ENCODE measurements at places on chromosomes 6 and 20.

DNA sequence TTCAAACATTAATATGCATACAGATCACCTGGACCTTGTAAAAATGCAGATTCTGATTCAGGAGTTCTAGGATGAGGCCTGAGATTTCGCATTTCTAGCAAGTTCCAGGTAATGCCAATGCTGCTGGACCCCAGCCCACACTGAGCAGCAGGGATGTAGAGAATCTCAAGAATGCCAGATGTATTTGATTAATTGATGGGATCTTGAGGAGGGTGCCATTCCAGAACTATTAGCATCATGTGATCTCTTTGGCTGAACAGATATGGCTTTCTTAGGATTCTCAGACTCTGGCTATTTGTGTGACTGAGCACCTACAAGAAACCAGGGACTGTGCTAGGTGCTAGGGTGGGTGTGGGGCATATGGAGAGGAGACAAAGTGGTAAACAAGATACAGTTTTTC, 16.5 kb upstream of the SNX3 start:
- DNase-seq = no peak

GRCh38 chr20:62838128-62838891, 21.5 kb downstream of the COL9A3 start:
- DNase-seq = peak; percentile 65

DNA sequence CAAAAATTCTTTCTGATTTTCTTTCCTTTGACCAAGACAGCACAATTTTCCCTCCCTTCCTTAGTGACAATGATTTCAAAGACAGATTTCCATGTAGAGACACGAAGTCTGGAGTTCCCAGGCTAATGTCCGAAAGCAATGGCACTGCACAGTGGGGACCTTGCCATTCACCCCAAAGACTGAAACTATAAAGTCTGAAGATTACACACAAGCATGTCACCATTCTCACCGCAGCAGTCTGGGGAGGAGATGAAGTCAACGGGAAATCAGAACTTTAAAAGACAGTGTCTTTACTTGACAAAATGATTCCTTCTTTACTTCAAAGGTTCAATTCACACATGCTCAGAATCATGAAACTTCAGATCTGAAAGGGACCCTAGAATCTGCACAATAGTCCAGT, 8.3 kb downstream of the B4GALT5 start:
- DNase-seq = no peak

DNA sequence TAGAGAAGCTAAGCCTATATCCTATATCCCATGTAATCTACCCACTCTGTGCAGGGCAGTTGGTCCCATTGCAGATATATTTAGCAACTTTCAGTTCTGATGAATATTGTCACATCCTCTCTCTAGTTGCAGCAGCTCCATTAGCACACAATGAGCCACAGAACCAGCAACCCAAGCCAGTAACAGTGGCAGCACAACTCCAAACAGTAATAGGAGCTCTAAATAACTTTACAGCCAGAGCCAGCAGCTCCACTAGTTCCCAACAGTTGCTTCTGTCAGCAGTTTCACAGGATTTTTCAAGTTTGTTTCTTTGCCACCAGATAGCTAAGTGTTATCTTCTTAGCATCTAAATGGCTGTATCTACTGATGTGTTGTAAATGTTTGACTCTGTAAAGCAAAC, 490.8 kb downstream of the HTR1B start:
- DNase-seq = no peak

- DNase-seq = no peak
Observed at GRCh38 chr20:23023621-23024177, 11.4 kb upstream of the SSTR4 start.

GRCh38 chr6:1182722-1183521, 129.0 kb upstream of the FOXQ1 start:
- peak; percentile 59 for DNase-seq

DNA sequence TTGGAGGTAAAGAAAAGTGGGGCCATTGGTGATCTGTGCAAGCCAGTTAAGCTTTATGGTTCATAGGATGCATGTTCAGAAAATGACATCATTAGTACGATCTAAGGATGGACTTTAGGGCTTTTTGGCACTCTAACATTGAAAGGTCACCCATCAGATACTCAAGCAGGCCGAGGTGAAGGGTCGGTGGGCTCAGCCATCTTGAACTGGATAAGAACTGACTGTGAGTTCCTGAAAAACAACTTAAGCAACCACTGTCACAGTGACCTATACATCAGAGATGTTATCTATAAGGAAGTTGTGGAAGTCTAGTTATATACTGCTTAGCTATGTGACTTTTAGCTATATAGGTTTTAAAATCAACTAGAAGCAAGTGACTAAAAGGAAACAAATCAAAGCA, 13.0 kb upstream of the ITCH start:
- DNase-seq = no peak

- no peak for DNase-seq
Observed at GRCh38 chr6:134406311-134406710, 88.4 kb upstream of the SGK1 start.

GRCh38 chr6:14023855-14024254, 93.7 kb upstream of the CD83 start:
- no peak for DNase-seq

All from ureter (tissue), 1 donor.